ENCODE measurements at places on chromosomes 13 and 19.

- no peak for DNase-seq
Measured at GRCh38 chr13:110465696-110466095, 95.8 kb downstream of the RAB20 start.

- no peak for DNase-seq
Measured at GRCh38 chr19:31772915-31773314, 423.7 kb upstream of the TSHZ3 start.

DNA sequence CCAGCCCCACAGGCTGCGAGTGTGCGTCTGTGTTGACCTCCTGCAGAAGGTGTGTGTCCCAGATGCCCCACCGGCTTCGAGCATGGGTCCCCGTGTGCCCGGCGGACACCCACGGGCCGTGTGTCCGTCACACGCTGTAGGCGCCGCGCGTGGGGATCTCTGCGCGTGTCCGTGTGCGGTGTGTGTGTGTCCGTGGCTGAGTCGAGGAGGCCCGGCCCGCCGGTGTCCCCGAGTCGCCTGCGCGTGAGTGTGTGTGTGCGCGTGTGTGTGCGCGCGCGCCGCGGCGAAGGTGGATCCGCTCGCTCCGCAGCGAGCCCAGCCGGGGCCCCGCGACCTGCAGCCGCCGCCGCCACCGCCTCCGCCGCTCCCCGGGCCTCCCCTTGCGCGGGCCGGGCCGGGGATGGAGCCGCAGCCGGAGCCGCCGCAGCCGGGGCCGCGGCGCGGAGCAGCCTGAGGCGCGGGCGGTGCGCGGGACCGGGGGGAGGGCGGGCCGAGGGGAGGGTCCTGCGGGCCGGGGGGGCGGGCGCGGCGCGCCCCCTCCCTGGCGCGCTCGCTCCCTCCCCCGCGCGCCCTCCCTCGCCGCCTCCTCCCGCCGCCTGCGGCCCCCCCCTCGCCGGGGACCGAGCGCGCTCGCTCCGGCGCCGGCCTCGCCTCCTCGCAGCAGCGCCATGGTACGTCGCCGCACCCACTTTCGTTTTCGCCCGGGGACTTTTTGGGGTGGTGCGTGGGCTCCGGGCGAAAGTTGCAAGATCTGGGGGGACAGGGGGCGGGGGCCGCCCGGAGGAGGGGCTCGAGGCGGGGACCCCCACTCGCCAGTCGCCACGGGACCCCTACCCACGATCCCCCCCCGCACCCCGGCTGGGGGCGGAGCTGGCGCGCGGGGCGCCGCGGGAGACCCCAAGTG, 7.1 kb upstream of the NFIC start:
- peak; percentile 50 for DNase-seq

GRCh38 chr19:12994701-12995595, at the start of gene NFIX:
Gene NFIX, plus strand, starts transcription at chr19:12995475. Its CDS starts 363 bp downstream, at chr19:12995838.
- DNase-seq, result peak; percentile 28

- DNase-seq, result no peak
Measured at GRCh38 chr19:7902796-7903243, 857 bp upstream of the MAP2K7 start.

- DNase-seq, result peak; percentile 79
Measured at GRCh38 chr19:4534836-4535658, at the start of gene PLIN5. Gene PLIN5, minus strand, starts transcription at chr19:4535224. Its CDS starts 1,150 bp downstream, at chr19:4534074.

DNA sequence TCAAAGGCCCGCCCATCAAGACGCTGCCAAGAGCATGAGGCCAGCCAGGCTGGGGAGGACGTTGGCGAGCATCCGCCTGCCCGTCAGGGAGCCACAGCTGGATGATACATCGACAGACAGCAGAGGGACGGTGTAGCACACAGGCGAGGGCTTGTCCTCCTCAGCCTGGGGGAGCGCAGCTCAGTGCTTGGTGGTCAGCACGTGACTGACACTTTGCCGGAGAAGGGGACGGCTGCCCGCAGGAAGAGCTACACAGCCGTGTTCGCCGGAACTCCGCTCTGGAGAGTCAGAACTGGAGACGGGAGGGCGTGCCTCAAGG, 34.1 kb downstream of the CSNK1G2 start:
- DNase-seq, result no peak

- DNase-seq, result no peak
Measured at GRCh38 chr19:44869733-44870470, 21.2 kb upstream of the TOMM40 start.

- no peak for DNase-seq
Measured at GRCh38 chr19:54434873-54435214, 14.2 kb upstream of the LENG8 start.

DNA sequence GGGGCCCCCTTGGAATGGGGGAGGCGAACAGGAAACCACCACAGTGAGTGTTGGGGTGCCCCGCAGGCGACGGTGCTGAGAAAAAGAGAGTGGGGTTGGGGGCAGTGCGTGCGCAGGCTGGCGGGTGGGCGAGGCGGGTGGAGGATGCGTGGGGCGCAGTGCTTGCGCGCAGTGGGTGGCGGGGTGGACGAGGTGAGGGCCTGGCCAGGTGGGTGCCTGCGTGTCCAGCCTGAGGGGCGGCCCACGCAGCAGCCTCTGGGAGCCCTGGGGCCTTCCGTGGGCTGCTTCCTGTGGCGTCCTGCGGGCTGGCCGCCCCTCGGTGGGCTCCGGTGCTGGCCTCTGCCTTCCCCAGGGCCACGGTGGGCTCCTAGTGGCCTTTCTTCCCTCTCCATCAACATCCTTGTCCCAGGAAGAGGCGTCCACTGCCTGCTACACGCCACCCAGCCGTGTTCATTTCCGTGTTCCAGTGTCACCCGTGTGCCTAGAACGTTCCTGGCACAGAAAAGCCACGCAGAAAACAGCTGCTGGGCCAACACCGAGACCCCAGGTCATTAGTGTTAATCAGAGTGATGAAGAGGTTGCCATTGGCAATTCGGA, 7.1 kb downstream of the ATP11A start:
- DNase-seq, result no peak

GRCh38 chr13:100815476-100816046, 141.0 kb upstream of the TMTC4 start:
- DNase-seq, result no peak

GRCh38 chr13:73556128-73556527, 497.3 kb downstream of the KLF5 start:
- DNase-seq, result no peak

GRCh38 chr19:17394891-17395415, 957 bp upstream of the CCDC194 start:
- DNase-seq, result peak; percentile 81

GRCh38 chr19:9735986-9736385, 32.6 kb downstream of the ZNF846 start:
- no peak for DNase-seq

- DNase-seq, result no peak
Measured at GRCh38 chr19:19626516-19627472, 1.2 kb downstream of the LPAR2 start.

DNA sequence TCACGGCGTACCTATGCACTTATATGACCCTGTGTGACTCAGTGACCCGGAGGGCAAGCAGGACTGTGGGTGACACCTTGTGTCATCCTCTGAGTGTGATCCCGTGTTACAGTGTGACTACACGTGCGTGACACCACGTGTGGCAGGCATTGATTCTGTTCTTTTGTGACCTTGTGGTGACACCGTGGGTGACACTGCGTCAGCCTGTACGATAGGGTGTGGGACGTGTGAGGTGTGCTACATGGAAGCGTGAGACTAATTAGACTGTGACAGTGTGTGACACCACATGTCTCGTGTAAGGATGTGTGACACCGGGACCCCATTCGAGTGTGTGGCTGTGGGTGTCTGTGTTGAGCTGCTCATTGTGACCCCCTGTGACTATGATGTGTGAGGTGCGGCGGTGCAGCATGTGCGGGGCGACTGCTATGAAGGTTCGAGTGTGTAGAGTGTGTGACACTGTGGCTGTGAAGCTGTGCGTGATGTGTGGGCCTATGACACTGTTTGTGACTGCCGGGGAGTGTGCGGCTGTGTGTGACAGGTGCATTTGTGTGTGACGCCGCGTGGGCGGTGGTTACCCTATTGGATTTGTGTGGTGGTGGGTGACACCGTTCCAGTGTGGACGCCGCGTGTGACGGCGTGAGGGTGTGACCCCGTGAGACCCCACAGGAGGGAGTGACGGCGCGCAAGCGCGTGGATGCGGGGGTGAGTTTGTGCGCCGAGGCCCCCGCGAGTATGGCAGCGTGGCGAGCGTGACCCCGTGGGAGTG, 399 bp upstream of the SPTBN4 start:
- DNase-seq, result no peak

DNA sequence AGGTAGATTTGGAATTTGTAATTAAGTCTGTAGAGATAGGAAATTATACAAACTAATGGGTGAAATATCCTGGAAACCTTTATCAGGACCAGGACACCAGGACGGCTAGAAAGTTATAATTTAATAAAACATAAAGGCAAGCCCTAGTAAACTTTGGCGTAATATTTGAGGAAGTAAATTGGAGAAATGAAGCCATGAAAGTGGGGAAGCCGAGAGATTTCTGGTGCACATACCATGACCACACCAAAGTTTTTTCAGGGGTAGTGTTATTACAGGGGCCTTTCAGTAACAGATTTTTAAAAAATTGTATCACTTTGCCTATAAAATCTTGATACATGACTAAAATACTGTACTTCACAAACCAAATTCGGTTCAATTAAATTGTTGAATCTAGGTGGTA, 54.7 kb upstream of the URAD start:
- DNase-seq, result no peak

- DNase-seq, result no peak
Measured at GRCh38 chr13:65844266-65844841, 1385.8 kb downstream of the PCDH9 start.

- DNase-seq, result no peak
Measured at GRCh38 chr19:22619371-22619770, 14.8 kb upstream of the ZNF492 start.

- DNase-seq, result no peak
Measured at GRCh38 chr13:113357529-113357928, 6.4 kb downstream of the GRTP1 start.

DNA sequence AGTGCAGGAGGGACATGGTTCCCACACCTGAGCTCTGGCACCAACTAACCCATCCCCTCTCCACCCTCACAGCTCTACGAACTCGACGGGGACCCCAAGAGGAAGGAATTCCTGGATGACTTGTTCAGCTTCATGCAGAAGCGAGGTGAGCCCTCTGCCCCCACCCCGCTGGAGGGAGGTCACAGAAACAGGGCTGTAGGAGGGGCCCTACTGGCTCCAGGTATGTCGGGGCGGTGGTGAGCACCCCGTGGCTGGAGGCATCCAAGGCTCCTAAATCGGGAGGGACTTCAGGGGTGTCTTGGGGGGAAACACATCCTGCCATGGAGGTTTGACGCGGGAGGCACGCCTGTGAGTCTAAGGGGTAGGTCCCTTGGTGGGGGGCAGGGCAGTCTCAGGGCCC, 24.1 kb upstream of the WDR18 start:
- no peak for DNase-seq

DNA sequence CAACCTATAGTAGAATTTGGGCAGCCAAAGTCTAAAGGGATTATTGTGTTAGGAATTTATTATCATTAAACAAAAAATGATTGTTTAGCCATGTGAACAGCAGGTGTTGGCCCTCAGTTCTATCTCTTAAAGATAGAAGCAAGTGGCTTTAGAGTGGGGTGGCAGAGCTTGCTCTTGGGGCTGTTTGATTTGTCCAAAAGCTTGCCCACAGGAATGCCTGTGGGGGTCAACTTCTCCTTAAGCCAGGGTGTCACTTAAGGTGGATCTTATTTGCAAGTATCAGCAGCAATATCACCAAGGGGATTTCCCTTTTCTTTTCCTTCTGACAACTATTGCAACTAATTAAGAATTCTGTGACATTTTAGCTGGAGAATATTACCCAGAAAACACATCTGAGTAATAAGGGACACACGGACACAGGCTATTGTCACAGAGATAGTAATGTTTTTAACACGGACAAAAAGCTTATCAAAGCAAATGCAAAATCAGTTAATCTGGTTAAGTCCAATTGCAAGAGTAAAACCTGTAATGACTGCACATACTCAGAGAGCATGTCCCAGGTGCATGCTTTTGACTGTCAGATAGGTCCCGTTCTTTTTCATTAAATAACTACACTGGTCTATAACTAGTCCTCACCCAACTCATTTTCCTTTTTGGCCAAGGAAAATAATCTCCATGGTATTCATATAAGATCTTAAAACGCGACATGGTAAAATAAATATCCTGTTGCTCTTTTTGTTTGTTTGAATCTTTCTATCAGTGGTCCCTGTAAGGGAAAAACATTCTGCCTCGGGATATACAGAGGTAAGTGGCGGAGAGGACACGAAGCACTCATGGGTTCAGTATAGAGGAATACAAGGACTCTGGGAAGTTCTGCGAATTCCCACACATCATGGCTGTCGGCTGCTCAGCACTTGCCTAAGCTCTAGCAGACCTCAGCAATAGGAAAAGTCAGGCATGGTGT, 172.1 kb upstream of the RFC3 start:
- no peak for DNase-seq

- DNase-seq, result no peak
Measured at GRCh38 chr13:76542176-76542575, 344.0 kb downstream of the KCTD12 start.

GRCh38 chr19:46195104-46195503, 34.4 kb upstream of the IGFL1 start:
- DNase-seq, result no peak

- no peak for DNase-seq
Measured at GRCh38 chr13:22735011-22735995, 445.5 kb upstream of the SGCG start.

- DNase-seq, result no peak
Measured at GRCh38 chr13:42971691-42972347, 20.2 kb downstream of the EPSTI1 start.

- no peak for DNase-seq
Measured at GRCh38 chr13:23175920-23176319, 4.9 kb upstream of the SGCG start.

DNA sequence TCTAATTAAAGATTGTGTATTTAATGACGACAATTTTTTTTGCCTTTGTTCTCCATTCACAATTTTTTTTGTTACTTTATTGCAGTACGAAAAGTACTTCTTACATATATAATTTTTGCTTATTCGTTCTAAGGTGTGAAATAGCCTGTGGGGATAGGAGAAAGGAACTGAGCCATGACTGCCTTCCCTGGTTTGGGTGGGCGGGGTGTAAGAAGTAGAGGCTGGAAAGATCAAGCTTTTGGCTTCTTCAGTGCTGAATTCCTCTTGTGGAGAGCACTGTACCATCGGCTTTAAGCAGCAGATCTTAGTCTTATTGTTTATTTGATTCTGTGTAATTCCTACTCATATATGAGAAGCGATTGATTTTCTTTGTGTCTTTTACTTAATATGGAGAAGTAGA, 115.8 kb downstream of the NBEA start:
- DNase-seq, result no peak

DNA sequence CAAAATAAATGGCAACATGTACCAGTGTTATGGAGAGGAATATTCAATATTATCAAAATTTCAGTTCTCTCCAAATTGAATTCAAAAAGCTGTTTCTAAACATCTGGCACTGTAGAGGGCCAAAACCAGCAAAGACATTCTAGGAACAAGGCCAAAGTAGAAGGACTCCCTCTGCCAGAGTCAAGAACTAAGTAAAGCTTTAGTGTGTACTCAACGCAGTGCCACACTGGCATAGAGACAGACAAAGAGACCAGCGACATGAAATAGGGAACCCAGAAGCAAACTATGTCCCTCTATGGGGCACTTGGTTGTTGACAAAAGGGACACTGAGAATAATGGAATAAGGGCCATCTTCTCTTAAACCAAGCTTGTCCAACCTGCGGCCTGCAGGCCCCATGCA, 15.6 kb downstream of the SCGB2B2 start:
- no peak for DNase-seq

Measured in cerebellar cortex (tissue), 1 donor.